ENCODE measurements at places on chromosomes 1 and 21.
A peak's percentile ranks its signal among the peaks of the same experiment; 100 is the strongest.

- no peak for DNase-seq
Observed at GRCh38 chr1:104163912-104164476, 414.3 kb downstream of the AMY1C start.

- no peak for DNase-seq
Observed at GRCh38 chr1:111236379-111236778, 8.9 kb downstream of the CHI3L2 start.

DNA sequence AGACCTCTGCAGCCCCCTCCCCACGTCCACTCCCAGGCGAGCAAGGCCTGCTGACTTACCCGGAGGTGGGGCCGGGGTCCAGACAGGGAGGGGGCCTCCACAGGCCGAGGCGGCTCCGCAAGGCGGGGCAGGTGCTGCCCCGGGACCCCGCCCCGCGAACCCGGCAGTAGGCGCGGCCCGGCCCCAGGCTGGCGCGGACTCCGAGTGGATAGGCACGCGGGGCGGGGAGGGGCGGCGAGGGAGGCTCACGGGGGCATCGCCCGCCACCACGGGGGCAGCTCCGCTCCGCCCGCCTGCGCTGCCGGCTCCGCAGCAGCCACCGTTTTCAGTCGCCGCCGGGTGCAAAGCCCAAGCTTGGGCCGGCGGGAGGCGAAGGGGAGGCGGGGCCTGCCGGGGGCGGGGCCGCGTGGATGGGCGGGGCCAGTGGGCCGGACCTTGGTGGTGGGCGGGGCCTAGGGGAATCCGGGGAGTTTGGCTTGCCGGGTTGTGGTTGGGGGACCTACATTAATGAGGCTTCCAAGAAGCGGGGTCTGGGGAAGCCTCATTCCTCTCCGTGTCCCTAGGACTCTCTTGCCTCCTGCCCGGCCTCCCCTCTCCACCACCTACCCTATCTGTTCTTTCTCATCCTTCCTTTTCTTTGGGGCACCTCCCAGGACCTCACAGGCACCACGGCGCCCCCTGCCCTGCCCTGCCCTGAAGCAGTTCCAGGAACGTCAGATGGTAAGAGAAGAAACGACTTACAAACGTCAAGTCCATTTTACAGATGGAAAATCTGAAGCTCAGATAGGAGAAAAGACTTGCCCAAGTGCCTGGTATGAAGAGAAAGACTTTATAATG lies at the start of gene RIMS3:
Gene RIMS3, minus strand, starts transcription at position 348 of the 837 bp plus-strand sequence. CDS start 23,757 bp downstream, outside the sequence.
- peak; percentile 84 for DNase-seq

- DNase-seq = no peak
Observed at GRCh38 chr1:239382666-239383065, 3.7 kb upstream of the CHRM3 start.

- DNase-seq = no peak
Observed at GRCh38 chr1:80926531-80926930, 874.2 kb upstream of the ADGRL2 start.

DNA sequence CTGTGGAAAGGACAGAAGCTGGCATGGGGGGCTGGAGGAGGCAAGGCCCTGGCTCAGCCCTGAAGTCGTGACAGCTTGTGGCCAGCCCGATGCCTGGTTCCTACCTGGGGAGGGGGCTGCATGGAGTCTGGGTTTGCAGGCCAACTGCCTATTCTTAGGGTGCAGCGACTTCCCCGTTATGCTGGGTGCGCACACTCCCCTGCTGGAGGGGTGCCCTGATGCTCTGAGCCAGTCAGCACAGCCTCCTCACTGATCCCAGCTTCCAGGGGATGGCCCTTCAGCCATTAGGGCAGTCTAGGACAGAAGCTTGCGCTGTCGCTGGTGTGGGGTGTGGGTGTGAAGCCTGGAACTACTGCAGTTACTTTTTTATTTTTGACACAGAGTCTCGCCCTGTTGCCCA lies 30.0 kb upstream of the SLC19A1 start:
- no peak for DNase-seq

DNA sequence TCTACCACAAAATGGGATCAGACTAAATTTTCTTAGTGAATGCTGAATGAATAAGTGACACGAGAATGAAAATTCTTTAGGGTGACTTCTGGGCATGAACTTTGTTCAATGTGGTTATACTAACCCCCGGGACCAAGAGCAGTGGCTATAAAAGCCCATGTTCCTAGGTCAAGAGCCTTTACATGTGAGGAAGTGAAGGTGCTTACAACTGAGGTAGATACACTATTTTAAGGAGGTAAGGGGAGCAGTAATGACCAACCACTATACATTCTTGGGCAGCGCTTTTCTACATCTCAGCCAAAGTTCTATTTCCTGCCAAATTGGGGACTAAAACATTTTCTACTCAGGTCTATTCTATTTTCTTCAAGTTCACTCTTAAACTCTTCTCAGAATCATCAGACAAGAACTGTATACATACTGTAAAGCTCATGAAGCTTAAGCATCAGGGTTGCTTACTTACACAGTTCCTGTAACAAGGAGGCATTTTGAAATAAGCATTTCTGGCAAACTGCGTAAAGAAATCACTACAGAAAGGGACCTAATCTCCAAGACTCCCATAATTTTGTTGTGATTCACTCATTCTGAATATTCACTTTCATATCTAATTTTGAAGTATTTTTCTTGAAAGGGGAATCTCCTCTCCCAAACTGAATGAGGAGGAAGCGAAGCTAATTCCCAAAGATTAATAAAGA lies 8.5 kb upstream of the ARHGAP29 start:
- DNase-seq = no peak

DNA sequence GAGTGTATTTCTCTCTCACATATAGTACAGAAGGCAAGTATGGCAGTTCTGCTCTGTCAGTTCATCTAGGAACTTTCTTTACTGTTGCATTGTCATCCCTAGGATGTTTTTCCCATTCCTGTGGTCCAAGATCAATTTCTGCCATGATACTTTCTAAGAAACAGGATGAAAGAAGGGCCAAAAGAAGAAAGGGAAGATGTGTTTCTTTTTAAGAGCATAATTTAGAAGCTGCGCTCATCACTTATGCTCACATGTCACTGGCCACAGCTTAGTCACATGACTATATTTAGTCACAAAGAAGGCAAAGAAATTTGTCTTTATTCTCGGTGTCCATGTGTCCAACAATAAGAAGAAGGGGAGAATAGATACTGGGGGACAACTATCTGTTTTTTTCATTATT lies 7.0 kb upstream of the MAST2 start:
- no peak for DNase-seq

- no peak for DNase-seq
Observed at GRCh38 chr1:167076136-167076710, 14.0 kb downstream of the GPA33 start.

DNA sequence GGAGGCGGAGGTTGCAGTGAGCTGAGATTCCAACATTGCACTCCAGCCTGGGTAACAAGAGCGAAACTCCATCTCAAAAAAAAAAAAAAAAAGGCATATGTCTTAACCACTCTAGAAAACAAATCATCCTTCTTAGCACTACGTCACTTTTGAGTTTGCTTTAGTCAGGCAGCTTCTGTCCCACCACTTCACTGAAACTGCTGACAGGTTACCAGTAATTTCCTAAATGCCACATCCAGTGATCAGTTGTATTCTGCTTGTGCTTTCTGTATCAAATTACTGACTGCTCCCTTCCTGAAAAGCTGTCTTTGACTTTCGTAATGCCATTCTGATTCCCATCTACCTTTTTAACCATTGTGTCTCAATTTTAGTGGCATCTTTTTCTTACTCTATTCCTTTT lies 21.7 kb downstream of the RCOR3 start:
- no peak for DNase-seq

DNA sequence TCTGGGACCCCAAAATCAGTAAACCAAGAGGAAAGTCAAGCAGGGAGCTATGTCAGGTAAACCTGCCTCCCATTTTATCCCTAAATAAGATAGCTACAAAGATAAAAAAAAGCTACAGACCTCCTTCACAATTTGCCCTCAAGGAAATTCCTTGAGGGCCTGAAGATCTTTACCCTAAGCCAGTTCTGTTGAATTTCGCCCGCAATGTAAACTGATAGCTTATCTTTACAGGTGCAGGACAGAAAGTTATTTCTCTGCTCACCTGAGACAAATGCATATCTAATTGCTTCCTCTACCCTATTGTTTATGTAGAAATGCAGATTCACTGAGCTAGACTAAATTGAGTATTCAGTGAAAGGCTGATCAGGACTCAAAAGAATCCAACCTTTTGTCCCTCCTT lies 153.4 kb upstream of the CHRM3 start:
- no peak for DNase-seq

DNA sequence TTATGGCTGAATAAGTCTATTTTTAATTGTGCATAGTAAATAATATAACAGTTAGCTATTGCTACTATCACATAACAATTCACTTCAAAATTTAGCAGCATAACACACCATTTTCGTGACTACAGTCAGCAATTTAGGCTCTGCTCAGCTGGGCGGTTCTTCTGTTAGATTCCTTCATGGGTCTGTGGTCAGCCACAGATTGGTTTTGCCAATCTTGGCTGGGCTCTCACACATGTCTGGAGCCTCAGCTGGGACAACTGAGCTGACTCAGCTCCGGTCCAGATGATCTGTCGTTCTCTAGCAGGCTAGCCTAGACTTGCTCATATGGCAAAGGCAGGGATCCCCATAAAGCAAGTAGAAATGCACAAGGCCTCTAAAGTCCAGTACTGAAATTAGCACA lies 15.1 kb upstream of the CDC42BPA start:
- DNase-seq = no peak

- DNase-seq = no peak
Observed at GRCh38 chr1:186843226-186843625, 14.5 kb downstream of the PLA2G4A start.

- no peak for DNase-seq
Observed at GRCh38 chr1:24096009-24096738, 15.8 kb downstream of the MYOM3 start.

- no peak for DNase-seq
Observed at GRCh38 chr1:223621312-223621734, 44.2 kb downstream of the CAPN8 start.

GRCh38 chr1:169601096-169601881 lies 15.0 kb upstream of the F5 start:
- DNase-seq = no peak

DNA sequence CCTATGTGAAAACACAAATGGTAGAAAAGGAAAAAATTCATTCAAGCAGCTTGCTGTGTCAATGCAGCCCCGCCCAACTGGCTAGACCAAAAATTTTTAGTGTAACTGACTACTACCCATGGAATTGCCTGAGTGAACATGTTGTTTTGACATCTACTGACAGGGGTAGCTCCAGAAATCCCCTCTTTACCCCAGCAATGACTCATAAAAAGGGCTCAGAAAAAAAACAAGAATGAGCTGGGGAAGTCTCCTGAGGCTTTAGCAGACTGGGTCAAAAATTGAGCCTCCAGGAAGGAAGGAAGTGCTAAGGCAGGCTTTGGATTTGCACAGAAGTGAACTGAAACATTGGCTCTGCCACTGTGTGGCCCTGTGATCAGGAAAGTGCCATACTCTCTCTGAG lies 24.4 kb upstream of the FGGY start:
- no peak for DNase-seq
